Calu3 (cell line): ENCODE measurements at places on chromosomes 1 and 21. TPM values are rescaled to one million over a fixed set of nuclear protein-coding genes. Genes with fewer than 3 reads are reported as not detected.
A peak's percentile ranks its signal among the peaks of the same experiment; 100 is the strongest.

DNA sequence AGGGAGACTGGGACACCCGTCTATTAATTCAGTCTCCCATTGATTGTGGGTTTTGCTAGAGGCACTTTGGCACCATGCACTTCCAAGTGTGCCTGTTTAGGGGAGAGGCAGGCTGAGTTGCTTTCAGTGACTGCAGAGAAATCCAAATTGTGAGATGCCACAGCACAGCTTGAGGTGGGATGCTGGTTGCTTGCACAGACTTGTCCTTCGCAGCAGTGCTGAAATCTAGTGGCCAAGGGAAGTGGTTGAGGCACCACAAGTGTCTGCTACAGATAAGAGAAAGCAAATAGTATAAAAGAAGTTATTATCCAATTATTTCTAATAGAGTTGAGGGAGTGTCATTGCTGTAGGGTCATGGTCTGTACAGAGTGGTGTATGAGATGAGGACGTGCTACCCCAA lies 40.0 kb upstream of the APP start:
- H3K36me3 ChIP-seq = no peaks in the 10 kb centered on the region
- no peak overlapping the region for H3K27ac ChIP-seq
- no peak for DNase-seq

DNA sequence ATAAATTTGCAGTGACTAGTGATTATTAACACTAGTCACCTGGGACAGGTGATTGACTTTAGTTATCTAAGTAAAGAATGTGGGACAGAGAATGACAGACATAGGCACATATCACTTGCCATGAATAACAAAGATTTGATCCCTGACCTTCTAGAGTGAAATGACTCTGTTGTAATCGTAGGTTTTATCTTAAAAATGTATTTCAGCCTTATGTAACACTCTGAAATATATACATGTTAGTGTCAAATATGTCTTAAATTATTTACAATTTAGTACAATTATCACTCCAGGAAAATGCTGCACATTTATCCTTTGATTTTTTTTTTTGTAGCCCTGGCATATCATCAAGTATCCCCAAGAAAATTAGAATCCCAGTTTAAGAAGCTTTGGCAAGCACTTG lies 186.4 kb upstream of the PTGFR start:
- no peak overlapping the region for H3K27ac ChIP-seq
- DNase-seq = no peak
- H3K27me3 ChIP-seq = no peaks in the 10 kb centered on the region
- H3K36me3 ChIP-seq = no peaks in the 10 kb centered on the region

- peaks cover 3% of the 10 kb centered on the region for H3K36me3 ChIP-seq
- DNase-seq = no peak
- H3K27me3 ChIP-seq = peaks cover 9% of the 10 kb centered on the region
- no peak within 1 kb of the TSS for H3K4me3 ChIP-seq
- no peak within 1 kb of the TSS for H3K27ac ChIP-seq
Observed at GRCh38 chr1:114854693-114855320, at the start of gene SYCP1. SYCP1 (plus strand) TSS chr1:114854863; CDS start chr1:114855465, 602 bp downstream.

LRRN2 gene
- not detected in 2 replicates for total RNA-seq

- H3K27ac ChIP-seq = no peak overlapping the region
- no peaks in the 10 kb centered on the region for H3K36me3 ChIP-seq
- DNase-seq = no peak
- no peaks in the 10 kb centered on the region for H3K4me1 ChIP-seq
Observed at GRCh38 chr1:115865704-115866380, 24.9 kb upstream of the NHLH2 start.

PLA2G2C gene
- total RNA-seq = not detected in 2 replicates

- no peaks in the 10 kb centered on the region for H3K36me3 ChIP-seq
- no peaks in the 10 kb centered on the region for H3K4me1 ChIP-seq
- no peaks in the 10 kb centered on the region for H3K27me3 ChIP-seq
- no peak overlapping the region for H3K4me3 ChIP-seq
Observed at GRCh38 chr1:55726994-55727393, 511.8 kb upstream of the USP24 start.

DNA sequence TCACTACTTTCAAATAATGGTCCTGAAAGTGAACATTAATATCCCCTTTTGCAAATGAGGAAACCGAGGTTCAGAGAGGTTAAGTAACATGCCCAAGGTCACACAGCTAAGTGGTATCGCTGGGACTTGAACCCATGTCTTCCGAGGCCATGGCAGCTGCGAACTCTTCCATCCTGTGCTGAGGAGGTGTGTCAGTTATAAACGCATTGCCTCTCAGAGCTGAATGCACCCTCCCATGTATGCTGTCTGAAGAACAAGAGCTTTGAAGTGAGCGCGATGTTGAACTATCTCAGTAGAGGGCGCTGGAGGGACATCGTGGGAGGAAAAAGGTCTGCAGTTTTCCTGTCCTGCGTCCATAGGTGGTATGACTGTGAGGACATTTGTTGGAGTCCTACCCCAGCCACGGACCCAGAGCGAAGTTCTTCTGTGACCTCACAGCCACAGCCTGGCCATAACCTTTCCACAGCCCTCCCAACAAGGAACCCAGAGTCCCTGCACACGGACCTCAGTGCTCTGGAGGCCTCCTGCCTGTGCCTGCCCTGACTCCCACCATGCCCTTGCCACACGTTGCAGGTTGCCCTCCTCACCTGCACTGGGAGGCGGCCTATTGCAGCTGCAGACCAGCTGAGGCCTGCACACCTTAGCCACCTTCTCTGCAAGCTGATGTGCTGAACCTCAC lies 7.5 kb downstream of the MYOC start:
- no peaks in the 10 kb centered on the region for H3K36me3 ChIP-seq
- peaks cover 19% of the 10 kb centered on the region for H3K27me3 ChIP-seq
- peak overlapping the region; percentile 2 for H3K4me3 ChIP-seq
- peaks cover 25% of the 10 kb centered on the region for H3K4me1 ChIP-seq
- H3K27ac ChIP-seq = no peak overlapping the region
- DNase-seq = peak; percentile 87

GRCh38 chr1:236565530-236565929 lies 38.8 kb downstream of the HEATR1 start:
- H3K36me3 ChIP-seq = peaks cover 52% of the 10 kb centered on the region
- no peak overlapping the region for H3K4me3 ChIP-seq
- no peaks in the 10 kb centered on the region for H3K27me3 ChIP-seq

- H3K4me3 ChIP-seq = no peak overlapping the region
- no peaks in the 10 kb centered on the region for H3K36me3 ChIP-seq
- DNase-seq = no peak
- peaks cover 49% of the 10 kb centered on the region for H3K4me1 ChIP-seq
- peak overlapping the region; percentile 69 for H3K27ac ChIP-seq
Observed at GRCh38 chr1:179169616-179170467, 59.6 kb downstream of the ABL2 start.
